ENCODE measurements at places on chromosomes 1 and 21.

GRCh38 chr1:78651241-78651640 is 1.6 kb downstream of the IFI44 start:
- DNase-seq, result no peak

DNA sequence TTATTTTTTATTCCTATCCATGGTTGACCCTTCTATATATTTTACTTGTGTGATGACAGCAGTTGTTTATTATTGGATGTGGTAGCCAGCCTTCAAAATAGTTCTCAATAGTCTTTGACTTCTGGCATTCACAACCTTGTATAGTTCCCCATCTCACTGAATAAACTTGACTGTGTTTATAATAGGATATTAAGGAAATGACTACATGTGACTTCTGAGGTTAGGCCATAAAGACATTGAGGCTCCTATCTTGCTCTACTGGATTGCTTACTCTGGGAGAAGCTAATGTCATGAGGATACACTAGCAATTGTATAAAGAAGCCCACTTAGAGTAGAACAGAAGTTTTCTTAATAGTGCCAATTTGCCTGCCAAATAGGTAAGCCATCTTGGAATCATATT is 231.8 kb downstream of the NEGR1 start:
- no peak for DNase-seq

- peak; percentile 59 for DNase-seq
These were observed 24.8 kb downstream of the S100A6 start for GRCh38 chr1:153510984-153511410.

DNA sequence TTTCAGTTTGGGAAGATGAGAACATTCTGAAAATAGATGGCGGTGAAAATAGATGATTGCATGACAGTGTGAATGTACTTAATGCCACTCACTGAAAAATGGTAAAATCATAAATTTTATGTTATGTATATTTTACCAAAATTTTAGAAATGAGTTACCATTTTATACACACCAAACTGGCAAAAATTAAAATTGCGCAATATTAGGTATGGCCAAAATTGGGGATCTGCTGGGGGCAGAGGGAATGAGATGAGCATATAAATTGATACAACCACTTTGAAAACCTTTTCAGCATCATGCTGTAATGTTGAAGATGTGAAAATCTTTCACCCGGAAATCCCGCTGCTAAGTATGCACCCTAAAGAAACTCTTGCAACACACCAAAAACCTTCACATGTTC is 10.8 kb upstream of the TMPRSS2 start:
- no peak for DNase-seq

DNA sequence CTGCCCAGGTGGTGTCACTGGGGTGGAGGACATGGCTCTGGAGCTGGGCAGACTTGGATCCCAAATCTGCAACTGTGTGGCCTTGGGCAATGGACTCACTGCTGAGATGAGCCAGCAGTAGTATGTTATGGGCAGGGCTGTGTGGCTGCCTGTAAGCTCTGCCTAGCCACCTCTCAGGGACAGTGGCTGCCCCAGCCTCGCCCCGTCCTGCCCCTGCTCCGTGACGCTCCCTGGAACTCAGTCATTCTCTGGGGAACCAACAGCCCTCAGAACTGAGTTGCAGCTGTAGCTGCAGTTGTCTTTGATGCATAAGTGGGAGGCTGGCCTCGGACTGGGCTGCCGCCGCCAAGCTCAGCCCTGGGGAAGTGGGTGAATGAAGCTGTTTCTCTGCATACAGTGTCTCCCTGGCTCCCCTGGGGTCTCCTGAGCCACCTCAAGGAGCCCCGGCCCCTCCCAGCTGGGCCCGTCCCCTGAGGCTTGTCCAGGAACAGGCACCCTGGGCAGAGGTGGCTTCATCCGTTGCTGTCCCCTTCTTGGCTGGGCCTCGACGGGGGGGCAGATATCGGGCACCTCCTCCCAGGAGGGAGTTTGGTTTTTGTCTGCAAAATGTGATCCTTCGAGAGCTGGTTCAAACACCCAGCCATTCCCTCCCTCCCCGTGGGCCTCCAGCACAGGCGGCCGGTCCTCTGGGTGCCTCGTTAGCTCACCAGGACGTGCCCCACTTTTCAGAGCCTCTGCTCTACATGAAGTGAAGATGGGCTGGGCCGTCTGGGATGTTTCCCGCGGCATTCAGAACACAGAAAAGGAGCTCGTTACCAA is 26.2 kb upstream of the PLCH2 start:
- no peak for DNase-seq

DNA sequence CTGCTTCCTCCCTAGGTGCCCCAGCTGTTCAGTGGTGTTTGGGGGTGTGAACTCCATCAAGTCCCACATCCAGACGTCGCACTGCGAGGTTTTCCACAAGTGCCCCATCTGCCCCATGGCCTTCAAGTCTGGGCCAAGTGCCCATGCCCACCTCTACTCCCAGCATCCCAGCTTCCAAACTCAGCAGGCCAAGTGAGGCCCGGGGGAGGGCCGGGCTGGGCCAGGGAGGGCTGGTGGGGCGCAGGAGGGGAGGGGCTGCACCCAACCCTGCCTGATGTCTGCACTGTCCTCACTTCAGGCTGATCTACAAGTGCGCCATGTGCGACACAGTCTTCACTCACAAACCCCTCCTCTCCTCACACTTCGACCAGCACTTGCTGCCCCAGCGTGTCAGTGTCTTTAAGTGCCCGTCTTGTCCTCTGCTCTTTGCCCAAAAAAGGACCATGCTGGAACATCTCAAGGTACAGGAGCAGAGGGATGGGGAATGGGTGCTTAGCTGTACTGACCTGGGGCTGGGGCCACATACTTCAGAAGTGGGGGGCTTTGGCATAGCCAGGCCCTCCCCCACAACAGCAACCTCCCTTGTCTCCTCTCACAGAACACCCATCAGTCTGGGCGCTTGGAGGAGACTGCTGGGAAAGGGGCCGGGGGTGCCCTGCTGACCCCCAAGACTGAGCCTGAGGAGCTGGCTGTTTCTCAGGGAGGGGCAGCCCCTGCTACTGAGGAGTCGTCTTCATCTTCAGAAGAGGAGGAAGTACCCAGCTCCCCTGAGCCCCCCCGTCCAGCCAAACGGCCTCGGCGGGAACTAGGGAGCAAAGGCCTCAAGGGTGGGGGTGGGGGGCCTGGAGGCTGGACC is 7.2 kb downstream of the ZNF687 start:
- DNase-seq, result no peak

DNA sequence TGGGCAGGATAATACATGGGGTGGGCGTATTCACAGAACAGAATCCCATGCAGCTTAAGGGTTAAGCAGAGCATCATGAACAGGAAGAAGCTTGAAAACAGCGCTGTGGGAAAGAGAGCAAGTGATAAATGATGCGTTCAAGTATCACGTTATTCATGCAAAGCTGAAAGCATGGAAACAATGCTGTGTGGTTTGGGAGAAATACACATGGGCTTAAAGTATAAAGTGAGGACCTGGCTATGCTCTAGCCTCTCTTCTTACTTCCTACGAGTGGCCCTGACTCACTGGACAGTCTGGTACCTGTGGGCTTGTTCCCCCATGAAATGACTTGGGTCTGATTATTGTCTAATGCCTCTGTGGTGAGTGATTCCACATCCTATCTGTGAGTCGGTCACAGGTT is 25.7 kb downstream of the TMPRSS2 start:
- DNase-seq, result no peak

DNA sequence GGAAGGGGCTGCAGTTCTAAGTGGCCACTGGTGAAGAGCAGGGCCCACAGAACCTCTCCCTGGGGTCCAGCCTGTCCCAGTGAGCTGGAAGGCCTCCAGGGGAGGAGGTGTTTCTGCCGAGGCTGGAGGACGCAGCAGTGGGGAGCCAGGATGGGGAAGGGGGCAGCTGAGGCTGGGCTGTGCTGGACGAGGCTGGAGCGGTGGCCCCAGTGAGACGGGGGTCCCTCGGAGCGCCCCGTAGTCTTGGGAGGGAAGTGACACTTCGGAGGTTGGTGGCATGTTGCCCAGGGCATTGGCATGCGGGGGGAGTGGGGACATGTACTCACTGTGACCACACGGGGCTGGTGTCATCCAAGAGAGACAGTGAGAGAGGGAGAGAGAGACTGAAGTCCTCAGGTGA is 33.5 kb downstream of the AJAP1 start:
- no peak for DNase-seq

- DNase-seq, result no peak
These were observed 94.3 kb upstream of the IRF2BP2 start for GRCh38 chr1:234704106-234704887.

DNA sequence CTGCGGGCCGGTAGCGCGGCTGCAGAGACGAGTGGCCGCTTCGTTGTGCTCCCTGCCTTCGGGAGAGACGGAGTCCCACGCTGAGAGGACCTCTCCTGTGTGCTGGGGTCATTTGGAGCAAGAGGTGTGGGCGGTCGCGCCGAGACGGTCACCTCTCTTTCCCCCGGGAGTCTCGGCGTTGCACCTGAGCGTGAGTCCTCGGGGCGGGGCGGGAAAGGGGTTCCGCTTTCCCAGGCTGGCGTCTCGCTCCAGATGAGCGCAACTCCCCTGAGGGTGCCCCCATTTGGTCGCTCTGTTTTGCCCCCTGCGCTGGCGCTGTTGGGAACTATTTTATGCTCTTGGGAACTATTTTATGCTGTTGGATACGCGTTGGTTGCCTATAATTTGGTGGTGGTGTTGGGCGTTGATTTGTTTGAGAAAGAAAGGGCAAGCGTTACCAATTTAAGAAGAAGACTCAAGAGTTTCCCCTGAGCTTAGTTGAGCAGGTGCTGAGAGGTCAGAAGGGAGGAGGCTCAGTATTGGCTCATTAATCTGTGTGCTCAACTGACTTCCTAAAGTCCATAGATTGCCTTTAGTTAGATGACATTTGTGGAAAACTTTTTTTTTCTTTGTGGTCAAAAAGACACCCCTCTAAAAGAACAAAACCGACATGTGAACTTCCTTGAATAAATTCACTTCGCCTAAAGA is 683 bp downstream of the LRRC8B start:
- peak; percentile 14 for DNase-seq

DNA sequence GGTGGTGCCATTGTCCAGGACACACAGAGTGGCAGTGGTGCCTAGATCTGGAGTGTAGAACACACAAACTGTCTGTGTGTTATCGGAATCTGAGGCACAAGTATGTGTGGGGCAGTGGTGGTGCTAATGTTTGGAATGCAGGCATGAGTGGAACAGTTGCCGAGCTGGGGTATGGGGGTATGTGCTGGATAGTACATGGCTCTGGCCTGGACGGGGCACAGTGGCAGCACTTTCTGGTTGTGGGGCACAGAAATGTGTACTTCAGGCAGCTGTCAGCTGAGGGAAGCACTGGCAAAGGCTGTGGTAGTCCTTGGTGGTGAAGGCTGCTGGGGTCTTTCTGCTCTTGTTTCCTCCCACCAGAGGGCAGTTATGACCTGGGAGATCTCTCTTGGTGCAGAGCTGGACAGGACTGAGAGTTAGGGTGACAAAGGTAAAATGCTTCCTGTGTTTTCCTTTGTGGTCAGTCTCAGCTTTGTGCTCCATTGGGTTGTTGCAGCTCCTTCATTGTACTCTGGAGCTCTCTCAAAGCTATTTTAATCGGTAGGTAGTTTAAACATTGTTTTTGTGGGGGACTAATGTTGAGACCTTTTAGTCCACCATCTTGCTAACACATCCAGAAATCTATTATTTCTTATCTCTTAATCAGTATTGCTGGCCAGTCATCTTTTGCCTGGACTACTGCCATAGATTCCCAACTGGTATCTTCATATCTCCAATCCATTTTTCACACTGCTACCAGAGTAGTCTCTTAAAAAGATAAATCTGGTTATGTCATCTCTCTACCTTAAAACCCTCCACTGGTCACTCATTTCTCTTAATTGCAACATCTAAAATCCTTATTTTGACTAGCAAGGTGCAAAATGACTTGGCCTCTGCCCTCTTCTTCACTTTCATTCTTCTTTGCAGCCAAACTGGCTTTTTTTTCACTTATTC is 83.9 kb upstream of the NBPF4 start:
- DNase-seq, result no peak

GRCh38 chr1:56376188-56376984 is 203.0 kb downstream of the PLPP3 start:
- no peak for DNase-seq

GRCh38 chr1:109252893-109253802 is 3.8 kb downstream of the CELSR2 start:
- no peak for DNase-seq

- DNase-seq, result no peak
These were observed 120.6 kb downstream of the KCNJ15 start for GRCh38 chr21:38377165-38378088.

DNA sequence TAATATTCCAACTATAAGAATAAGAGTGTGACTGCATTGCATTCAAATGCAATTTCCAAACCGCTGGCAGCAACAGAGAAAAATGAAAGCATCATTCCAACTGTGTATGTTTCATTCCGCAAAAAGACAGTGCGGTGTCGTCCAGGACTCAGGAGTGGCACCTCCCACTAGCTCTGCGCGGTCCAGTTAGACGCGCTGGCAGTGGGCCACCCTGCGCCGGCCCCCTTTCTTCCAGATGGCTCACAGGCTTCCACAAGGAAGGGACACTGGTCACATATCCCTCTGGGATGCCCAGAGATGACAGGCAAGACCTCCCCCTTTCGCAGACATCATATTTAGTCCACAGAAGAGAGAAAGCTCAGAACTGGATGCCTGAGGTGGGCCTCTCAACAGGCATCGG is 11.9 kb downstream of the WRAP73 start:
- DNase-seq, result no peak

DNA sequence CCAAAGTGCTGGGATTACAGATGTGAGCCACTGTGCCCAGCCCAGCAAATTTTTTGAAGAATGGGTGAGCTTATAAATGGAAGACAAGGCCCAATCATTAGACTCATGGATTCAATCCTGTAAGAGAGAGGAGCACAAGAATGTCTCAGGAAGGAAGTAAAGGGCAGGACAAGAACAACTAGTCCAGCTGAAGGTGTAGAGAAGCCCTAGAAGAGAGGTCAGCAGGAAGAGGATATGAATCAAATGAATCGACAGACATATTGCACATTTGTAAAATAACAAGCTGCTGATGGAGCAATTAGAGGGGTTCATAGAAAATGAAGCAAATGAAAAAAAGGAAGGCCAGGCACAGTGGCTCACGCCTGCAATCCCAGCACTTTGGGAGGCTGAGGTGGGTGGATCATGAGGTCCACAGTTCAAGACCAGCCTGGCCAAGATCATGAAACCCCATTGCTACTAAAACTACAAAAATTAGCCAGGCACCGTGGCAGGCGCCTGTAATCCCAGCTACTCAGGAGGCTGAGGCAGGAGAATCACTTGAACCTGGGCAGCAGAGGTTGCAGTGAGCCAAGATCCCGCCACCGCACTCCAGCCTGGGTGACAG is 74.9 kb downstream of the MIS18A start:
- DNase-seq, result no peak

- no peak for DNase-seq
These were observed 3.5 kb upstream of the IGSF8 start for GRCh38 chr1:160101717-160102522.

GRCh38 chr1:164662462-164662861 is 103.5 kb downstream of the PBX1 start:
- DNase-seq, result no peak
